Muscle of arm (tissue), 14 donors: ENCODE measurements at places on chromosomes 2 and 18. TPM values are rescaled to one million over a fixed set of nuclear protein-coding genes. Genes with fewer than 3 reads are reported as not detected.

RAB6D gene
- 0.91 TPM for polyA plus RNA-seq

NLRC4 gene
- polyA plus RNA-seq, result 0.80 TPM

ZNF892 gene
- 2.8 TPM for polyA plus RNA-seq

DSG1 gene
- 33.8 TPM for polyA plus RNA-seq

NEU2 gene
- not detected for polyA plus RNA-seq

ANKRD30B gene
- polyA plus RNA-seq, result not detected

ABCA12 gene
- 1.0 TPM for polyA plus RNA-seq

RAD51AP2 gene
- 0.05 TPM for polyA plus RNA-seq

GKN2 gene
- not detected for polyA plus RNA-seq

ARL4C gene
- polyA plus RNA-seq, result 6.0 TPM

TWIST2 gene
- polyA plus RNA-seq, result 7.0 TPM

HOXD4 gene
- 8.0 TPM for polyA plus RNA-seq

RNU2-63P gene
- not detected for polyA plus RNA-seq

NYAP2 gene
- 0.18 TPM for polyA plus RNA-seq

ACVR1C gene
- polyA plus RNA-seq, result 0.10 TPM

NEURL3 gene
- polyA plus RNA-seq, result 0.09 TPM

TRIM54 gene
- polyA plus RNA-seq, result not detected

SLC9A4 gene
- not detected for polyA plus RNA-seq

CCDC85A gene
- polyA plus RNA-seq, result 2.8 TPM

CD207 gene
- 3.2 TPM for polyA plus RNA-seq

PLCD4 gene
- 25.1 TPM for polyA plus RNA-seq

SLC16A14 gene
- polyA plus RNA-seq, result 3.4 TPM

TANC1 gene
- 19.6 TPM for polyA plus RNA-seq

SLC4A5 gene
- polyA plus RNA-seq, result not detected

LOXHD1 gene
- 3.6 TPM for polyA plus RNA-seq

INPP5D gene
- polyA plus RNA-seq, result 26.1 TPM

TMEM200C gene
- polyA plus RNA-seq, result 0.19 TPM

RBM43 gene
- 12.4 TPM for polyA plus RNA-seq

C2orf78 gene
- not detected for polyA plus RNA-seq

NT5C1B gene
- 0.65 TPM for polyA plus RNA-seq

CAD gene
- 18.7 TPM for polyA plus RNA-seq

BUB1 gene
- polyA plus RNA-seq, result 11.9 TPM

SERTAD2 gene
- polyA plus RNA-seq, result 26.2 TPM

FLACC1 gene
- 1.7 TPM for polyA plus RNA-seq

AQP12A gene
- 0.35 TPM for polyA plus RNA-seq

CNOT9 gene
- 46.3 TPM for polyA plus RNA-seq
